ENCODE measurements at places on chromosomes 12 and 14.
A peak's percentile ranks its signal among the peaks of the same experiment; 100 is the strongest.

DNA sequence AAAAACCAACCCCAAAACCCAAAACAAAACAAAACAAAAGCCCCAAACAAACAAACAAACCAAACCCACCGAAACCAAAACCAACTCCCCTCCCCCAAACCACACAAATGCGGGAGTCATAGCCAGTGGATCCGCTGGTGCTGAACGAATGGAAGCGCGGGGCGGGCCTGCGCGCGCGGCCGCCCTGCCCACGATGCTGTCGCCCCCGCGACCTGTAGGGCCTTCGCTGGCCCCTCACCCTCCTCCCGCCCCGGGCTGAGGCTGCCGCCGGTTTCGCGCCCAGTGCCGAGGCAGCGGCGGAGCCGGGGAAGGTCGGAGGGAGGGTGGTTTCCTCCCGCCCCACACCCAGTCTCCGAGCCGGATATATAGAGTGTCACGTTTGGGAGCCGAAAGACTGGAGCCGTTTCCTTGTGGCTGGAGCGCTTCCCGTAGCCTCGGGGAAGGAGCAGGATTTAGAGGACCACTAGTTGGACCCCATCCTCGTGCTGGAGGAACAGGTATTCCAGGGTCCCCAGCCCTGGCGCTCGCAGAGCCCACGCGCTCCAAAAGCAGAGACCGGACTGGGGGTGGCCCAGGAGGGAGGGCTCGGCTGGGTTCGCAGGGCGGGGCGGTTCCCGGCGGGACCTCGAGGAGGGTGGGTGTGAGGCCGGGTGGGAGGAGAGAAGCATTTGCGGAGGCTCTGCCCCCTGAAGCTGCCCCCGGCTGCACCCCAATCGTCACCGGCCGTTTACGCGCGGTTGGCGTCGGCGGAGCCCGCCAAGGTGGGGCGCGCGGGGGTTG, at the start of gene FAR2:
TSS of gene FAR2 (plus strand) at position 368 of the 780 bp plus-strand sequence. CDS start 121,172 bp downstream, outside the sequence.
- peak; percentile 89 for DNase-seq

- DNase-seq, result no peak
Measured at GRCh38 chr12:27026257-27026656, 3.9 kb downstream of the MED21 start.

GRCh38 chr12:67394550-67394949, 125.4 kb downstream of the CAND1 start:
- DNase-seq, result no peak

DNA sequence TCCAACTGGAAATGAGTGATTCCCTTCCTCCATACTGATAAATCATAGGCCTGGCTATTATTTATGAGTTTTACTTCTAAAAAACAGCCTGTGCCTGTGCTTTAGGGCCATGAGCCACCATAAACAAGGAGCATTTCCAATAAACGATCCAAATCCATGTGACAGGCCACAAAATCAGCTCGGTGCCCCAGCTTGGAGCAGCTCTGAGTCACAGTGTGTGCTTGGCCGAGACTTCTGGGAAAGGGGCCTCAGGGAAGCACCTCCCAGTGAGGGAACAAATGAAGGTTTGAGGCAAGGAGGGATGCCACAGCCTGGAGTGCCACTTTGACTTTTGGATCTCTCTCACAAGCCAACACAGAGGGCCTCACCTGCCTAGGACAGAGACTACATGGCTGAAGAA, 190.4 kb downstream of the NTF3 start:
- DNase-seq, result no peak

GRCh38 chr12:49888461-49889151, 15.1 kb downstream of the FAIM2 start:
- peak; percentile 66 for DNase-seq

- DNase-seq, result no peak
Measured at GRCh38 chr14:40983604-40984003, 623.1 kb upstream of the LRFN5 start.

DNA sequence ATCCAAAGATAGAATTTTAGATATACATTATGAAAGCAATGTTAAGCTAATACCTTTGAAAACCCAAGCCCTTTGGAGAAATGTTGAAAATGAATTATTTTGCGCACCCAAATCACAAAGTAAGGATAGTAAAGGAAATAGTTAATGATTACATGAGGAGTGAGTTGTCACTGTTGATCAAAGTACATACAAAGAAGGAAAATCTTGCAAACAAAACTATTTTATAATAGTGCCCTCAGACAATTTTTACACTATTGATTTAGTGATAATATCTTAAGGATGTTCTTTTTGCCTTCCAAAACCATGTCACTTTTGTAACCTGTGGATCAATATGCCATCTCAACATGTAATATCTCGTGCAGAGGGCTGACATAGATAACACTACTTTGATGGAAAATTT, 146.8 kb downstream of the DUSP6 start:
- DNase-seq, result no peak

GRCh38 chr14:22870811-22871223, 723 bp upstream of the LRP10 start:
- DNase-seq, result no peak

DNA sequence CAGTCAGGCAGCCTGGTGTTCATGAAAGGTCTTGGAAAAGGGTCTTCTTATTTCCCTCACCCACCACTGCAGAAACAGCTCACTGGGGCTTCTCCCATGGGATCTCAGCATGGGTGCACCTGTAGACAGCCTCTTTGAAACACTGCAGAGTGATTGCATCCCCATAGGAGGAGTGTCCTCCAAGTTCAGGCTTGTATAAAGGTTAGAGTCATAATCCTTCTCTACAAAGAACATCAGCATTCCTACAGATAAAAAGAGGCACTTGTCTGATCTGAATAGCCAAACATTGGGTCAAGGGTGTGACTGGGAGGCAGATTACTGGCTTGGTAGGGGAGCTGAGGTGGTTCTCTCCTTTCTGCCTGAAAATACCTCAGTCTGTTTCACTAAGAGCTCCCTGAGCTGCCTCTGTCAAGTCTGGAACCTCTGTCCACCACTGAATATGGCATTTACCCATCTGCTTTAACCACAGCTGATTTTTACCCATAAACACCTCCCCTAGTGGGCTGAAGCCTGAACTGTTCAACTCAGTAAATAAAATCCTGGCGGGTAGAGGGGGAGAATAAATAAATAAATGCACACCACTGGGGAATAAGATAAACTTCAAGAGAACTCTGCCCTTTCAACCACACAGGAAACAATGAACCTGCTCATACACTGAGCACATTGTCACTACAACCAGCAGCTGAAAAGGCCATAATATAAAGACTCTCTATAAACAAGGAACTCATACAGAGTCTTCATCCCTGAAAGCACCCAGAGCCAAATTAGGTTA, 120.7 kb upstream of the SCAF11 start:
- DNase-seq, result peak; percentile 45

DNA sequence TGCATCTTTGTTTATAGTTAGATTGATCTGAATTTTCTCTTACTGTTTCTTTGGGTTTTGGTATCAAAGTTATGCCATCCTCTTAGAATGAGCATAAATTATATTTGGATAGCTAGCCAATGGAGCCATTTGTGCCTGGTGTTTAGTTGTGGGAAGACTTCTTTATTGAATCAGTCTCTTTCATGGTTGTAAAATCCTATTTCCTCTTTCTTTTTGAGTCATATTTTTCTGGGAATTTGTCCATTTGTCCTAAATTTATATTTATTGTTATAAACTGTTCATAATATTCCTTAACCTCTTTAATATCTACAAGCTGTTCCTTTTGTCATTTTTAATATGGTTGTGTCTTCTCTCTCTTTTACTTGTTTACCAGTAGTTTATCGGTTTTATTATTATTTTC, 462.5 kb downstream of the AEBP2 start:
- no peak for DNase-seq

GRCh38 chr12:48286665-48287064, 64.1 kb downstream of the ZNF641 start:
- DNase-seq, result peak; percentile 64

Data from DMS53 (cell line).